ENCODE measurements at places on chromosomes 5 and 9. TPM values are rescaled to one million over a fixed set of nuclear protein-coding genes. Genes with fewer than 3 reads are reported as not detected.

The PAPPA gene
- total RNA-seq, result 8.1 TPM

DNA sequence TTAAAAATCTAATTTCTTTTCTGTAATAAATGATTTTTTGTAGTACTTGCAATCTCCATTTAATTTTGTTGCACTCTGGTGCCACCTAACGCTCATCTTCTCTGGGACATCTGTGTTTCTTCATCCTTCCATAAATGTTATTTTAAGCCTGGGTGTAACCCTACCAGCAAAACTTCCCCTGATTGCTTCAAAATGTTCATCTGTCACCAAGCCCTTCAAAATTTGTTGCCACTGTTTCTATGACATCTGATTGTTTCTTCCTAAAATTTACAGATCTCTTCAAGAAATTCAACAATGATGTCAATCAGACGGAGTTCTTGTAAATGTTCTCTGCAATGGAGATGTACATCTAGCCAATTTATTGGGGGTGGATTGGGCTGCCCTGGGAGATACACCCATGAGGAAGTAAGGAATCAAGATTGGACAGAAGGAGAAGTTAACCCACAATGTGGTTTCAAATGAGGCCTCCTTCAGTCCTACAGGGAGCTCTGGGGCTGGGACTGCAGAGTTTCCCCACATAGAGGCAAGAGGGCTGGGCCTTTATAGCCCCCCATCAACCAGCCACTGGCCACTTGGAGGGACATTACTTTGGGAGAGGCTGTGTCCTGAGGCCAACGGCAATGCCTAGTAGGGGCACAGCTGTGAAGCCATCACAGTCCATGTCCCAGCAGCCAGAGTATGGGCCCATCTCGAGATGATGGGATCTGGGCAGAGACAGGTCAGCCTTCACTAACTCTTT, 23.3 kb downstream of the MCTP1 start:
- no peak overlapping the region for H3K27ac ChIP-seq
- no peaks in the 10 kb centered on the region for H3K4me1 ChIP-seq
- no peaks in the 10 kb centered on the region for H3K36me3 ChIP-seq
- no peak overlapping the region for H3K4me3 ChIP-seq

- DNase-seq, result no peak
- H3K27me3 ChIP-seq, result no peaks in the 10 kb centered on the region
- H3K4me3 ChIP-seq, result no peak overlapping the region
- no peak overlapping the region for H3K27ac ChIP-seq
- H3K36me3 ChIP-seq, result no peaks in the 10 kb centered on the region
These were observed 436.7 kb downstream of the ZSWIM6 start for GRCh38 chr5:61768692-61769281.

The LIX1 gene
- total RNA-seq, result not detected

DNA sequence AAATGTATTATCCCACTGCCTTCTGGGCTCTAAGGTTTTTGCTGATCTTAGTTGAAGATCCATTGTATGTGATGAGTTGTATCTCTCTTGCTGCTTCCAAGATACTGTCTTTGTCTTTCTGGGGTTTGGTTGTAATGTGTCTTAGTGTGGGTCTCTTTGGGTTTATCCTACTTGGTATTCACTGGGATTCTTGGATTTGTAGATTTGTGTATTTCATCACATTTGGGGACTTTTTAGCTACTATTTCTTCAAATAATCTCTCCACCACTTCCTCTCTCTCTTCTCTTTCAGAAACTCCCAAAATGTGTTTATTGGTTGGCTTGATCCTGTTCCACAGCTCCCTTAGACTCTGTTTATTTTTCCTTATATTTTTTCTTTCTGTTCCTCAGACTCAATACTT, 26.5 kb downstream of the IL31RA start:
- no peak overlapping the region for H3K27ac ChIP-seq
- no peak for DNase-seq
- H3K27me3 ChIP-seq, result no peaks in the 10 kb centered on the region
- H3K4me3 ChIP-seq, result no peak overlapping the region
- no peaks in the 10 kb centered on the region for H3K36me3 ChIP-seq
- no peaks in the 10 kb centered on the region for H3K4me1 ChIP-seq

- H3K27me3 ChIP-seq, result no peaks in the 10 kb centered on the region
- H3K36me3 ChIP-seq, result no peaks in the 10 kb centered on the region
- no peaks in the 10 kb centered on the region for H3K4me1 ChIP-seq
- no peak overlapping the region for H3K4me3 ChIP-seq
These were observed 403.5 kb upstream of the ST8SIA4 start for GRCh38 chr5:101306391-101307137.

The TUSC1 gene
- total RNA-seq, result 27.0 TPM

The ARHGEF39 gene
- total RNA-seq, result not detected

The GPX8 gene
- 17.3 TPM for total RNA-seq

The SLC35A4 gene
- total RNA-seq, result 36.9 TPM

The EPB41L4B gene
- total RNA-seq, result 14.7 TPM

DNA sequence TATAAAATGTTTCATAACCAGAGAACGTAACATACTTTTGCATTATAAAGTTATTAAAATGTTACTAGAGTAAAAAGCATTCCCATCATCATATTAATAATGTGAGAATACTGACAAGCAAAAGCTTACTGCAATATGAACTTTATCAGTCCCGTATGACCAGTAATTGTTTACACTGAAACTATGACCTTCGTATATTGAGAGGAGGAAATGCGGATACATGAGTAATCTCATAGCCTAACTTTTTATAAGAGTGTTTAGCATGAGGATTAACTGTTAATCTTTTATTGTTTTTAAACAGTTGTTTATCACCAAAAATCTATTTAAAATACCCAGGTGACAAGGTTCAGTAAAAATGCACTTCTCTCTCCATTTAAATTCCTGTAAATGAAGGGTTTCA, 272.4 kb downstream of the SLF1 start:
- no peaks in the 10 kb centered on the region for H3K4me1 ChIP-seq
- no peaks in the 10 kb centered on the region for H3K27me3 ChIP-seq
- no peak for DNase-seq
- H3K27ac ChIP-seq, result no peak overlapping the region
- no peak overlapping the region for H3K4me3 ChIP-seq

GRCh38 chr5:150778088-150778516, 455 bp upstream of the SMIM3 start:
- H3K4me1 ChIP-seq, result peaks cover 40% of the 10 kb centered on the region
- no peak for DNase-seq
- H3K36me3 ChIP-seq, result no peaks in the 10 kb centered on the region
- H3K27ac ChIP-seq, result peak overlapping the region; percentile 95
- peak overlapping the region; percentile 53 for H3K4me3 ChIP-seq
- H3K27me3 ChIP-seq, result no peaks in the 10 kb centered on the region

- DNase-seq, result no peak
- H3K27me3 ChIP-seq, result no peaks in the 10 kb centered on the region
- H3K4me3 ChIP-seq, result no peak overlapping the region
- H3K36me3 ChIP-seq, result no peaks in the 10 kb centered on the region
- no peaks in the 10 kb centered on the region for H3K4me1 ChIP-seq
These were observed 57.9 kb downstream of the DOCK8 start for GRCh38 chr9:272251-273213.

GRCh38 chr5:131264451-131265099, 722 bp downstream of the CDC42SE2 start:
- H3K4me3 ChIP-seq, result peak overlapping the region; percentile 87
- H3K36me3 ChIP-seq, result no peaks in the 10 kb centered on the region
- peak overlapping the region; percentile 80 for H3K27ac ChIP-seq
- H3K4me1 ChIP-seq, result peaks cover 9% of the 10 kb centered on the region

The PTGES gene
- 26.1 TPM for total RNA-seq

The NSD1 gene
- total RNA-seq, result 41.2 TPM

DNA sequence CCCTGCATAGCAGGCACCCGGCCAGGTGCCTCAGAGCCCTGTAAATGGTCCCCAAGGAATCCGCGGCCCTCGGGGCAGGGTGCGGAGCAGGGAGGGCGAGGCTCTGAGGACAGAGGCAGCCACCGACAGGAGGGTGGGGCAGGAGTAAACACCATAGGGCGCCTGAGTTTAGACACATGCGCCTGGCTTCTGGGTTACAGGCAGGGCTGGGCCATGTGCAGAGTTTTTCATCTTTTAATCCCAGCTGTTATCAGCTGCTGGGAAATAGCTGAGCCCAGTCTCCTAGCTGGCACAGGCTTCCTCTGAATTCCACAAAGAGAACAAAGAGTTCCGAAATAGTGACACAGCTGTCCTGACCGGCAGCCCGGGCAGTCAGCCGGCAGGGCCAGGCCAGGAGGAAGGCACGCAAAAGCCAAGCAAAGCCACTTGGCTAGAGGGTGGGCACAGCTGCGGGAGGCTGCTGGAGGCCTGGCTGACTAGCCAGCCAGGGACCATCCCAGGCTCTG, 98.9 kb upstream of the PHYKPL start:
- H3K4me3 ChIP-seq, result no peak overlapping the region
- DNase-seq, result peak; percentile 19
- H3K4me1 ChIP-seq, result peaks cover 18% of the 10 kb centered on the region
- no peaks in the 10 kb centered on the region for H3K27me3 ChIP-seq

The LIFR gene
- 145 TPM for total RNA-seq

DNA sequence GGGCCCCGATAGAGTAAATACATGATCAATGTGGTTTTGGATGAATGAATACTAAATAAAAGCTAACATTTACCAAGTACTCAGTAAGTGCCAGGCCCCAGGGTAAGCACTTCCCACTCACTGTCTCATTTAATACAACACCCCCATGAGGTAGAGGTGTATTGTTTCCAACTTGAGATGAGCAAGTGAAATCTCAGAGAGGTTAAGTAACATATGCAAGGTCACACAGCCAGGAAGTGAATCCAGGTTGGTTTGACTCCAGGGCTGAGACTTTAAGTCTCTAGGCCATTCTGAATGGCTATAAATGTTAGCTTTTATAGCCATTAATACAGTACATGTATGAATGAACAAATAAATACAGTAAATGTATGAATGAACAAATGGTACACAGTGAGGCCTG, 39.4 kb downstream of the LHX2 start:
- DNase-seq, result no peak
- peaks cover 18% of the 10 kb centered on the region for H3K27me3 ChIP-seq
- no peak overlapping the region for H3K4me3 ChIP-seq
- no peaks in the 10 kb centered on the region for H3K4me1 ChIP-seq

- H3K27ac ChIP-seq, result no peak overlapping the region
- H3K36me3 ChIP-seq, result no peaks in the 10 kb centered on the region
- no peak for DNase-seq
- H3K27me3 ChIP-seq, result no peaks in the 10 kb centered on the region
- peaks cover 3% of the 10 kb centered on the region for H3K4me1 ChIP-seq
These were observed 238.1 kb downstream of the DENND1A start for GRCh38 chr9:123691765-123692303.

- DNase-seq, result no peak
- H3K27ac ChIP-seq, result no peak overlapping the region
- no peaks in the 10 kb centered on the region for H3K4me1 ChIP-seq
- no peak overlapping the region for H3K4me3 ChIP-seq
These were observed 451.8 kb downstream of the RAB3C start for GRCh38 chr5:59034498-59035186.

- no peak for DNase-seq
- no peaks in the 10 kb centered on the region for H3K36me3 ChIP-seq
- H3K27me3 ChIP-seq, result no peaks in the 10 kb centered on the region
- H3K4me1 ChIP-seq, result no peaks in the 10 kb centered on the region
- H3K4me3 ChIP-seq, result no peak overlapping the region
These were observed 96.5 kb downstream of the GABBR2 start for GRCh38 chr9:98612061-98612752.

GRCh38 chr5:83001796-83002381, 75.3 kb downstream of the TMEM167A start:
- H3K27ac ChIP-seq, result no peak overlapping the region
- no peak overlapping the region for H3K4me3 ChIP-seq
- no peaks in the 10 kb centered on the region for H3K36me3 ChIP-seq
- no peaks in the 10 kb centered on the region for H3K27me3 ChIP-seq
- H3K4me1 ChIP-seq, result no peaks in the 10 kb centered on the region

Data from tibial nerve (tissue), 4 donors.